ENCODE measurements at places on chromosomes 7 and 10.

DNA sequence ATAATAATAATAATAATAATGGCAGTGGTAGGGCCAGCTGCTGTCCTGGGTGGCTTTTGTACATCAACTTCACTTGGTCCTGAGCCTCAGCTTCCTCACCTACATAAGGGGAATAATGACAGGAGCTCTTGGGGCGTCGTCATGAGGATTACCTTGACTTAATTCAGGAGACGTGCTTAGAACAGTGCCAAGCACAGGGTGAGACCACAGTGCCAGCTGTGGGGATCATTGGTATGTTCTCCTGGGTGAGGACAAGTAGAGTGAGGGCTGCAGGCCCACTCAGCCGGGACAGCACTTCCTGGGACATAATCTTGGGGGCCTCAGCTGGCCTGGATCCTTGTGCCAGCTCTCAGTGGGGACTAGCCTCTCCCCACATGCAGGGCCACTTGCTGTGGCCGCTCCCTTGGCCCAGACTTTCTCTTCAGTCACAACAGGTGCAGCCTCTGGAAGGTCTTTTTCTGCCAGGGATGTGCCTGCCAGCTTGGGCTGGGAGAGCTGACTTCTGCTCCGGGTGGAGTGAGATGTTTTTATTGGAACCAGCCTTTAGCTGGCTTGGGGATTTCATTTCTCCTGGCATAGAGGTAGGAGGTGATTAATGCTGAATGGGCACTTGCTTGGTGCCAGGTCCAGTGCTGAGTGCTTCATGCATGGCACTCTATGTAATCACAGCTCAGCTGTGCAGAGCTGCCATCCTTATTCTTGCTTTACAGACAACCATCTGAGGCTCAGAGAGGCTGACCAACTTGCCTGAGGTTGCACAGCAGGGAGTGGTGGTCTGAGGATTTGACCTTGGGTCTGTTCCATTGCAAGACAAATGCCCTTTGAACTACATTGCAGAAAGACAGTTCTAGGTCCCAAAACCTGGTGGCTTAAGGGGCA is 45.3 kb downstream of the TSPAN15 start:
- no peak for DNase-seq

- no peak for DNase-seq
Observed at GRCh38 chr7:41384418-41384817, 318.5 kb downstream of the INHBA start.

DNA sequence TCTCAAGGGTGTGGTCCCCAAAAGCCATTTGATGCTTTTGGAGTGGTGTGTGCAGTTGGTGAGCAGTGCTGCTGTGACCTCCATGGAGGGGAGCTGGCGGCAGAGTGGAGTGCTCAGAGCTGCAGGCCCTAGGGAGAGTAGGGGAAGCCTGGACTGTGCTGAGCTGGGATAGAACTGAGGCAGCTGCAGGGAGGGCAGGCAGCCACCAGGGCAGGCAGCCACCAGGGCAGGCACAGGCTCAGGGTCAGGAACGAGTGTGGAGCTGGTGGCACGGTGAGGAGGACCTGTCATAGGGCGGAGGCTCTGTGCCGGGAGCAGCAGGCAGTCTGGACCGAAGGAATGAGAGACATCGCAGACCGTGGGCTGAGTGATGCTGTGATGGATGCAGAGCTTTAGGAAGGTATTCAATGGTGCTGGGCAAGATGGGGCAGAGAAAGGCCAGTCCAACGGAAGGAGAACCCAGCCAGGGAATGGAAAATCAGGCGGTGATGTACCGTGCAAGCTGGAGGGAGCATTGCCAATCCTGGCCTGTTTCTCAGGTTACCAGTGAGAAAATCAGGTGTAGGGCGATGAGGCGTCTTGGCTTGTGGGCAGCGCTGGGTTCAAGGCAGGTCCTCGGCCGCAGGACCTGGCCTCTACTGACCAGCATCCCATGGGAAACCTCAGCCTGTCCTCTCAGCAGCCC is 152.6 kb downstream of the CAMK1D start:
- no peak for DNase-seq

GRCh38 chr7:143504215-143504936 is 26.7 kb downstream of the TAS2R41 start:
- no peak for DNase-seq

DNA sequence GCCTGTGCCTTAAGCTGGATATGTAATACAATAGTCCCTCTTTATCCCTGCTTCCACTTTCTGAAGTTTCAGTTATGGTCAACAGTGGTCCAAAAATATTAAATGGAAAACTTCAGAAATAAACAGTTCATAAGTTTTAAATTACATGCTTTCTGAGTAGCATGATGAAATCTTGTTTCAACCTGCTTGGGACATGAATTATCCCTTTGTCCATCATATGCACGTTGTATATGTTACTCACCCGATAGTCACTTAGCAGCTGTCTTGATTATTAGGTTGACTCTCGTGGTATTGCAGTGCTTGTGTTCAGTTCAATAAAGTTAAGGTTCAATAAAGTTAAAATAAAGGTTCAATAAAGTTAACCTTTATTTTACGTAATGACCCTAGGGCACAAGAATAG is 25.5 kb downstream of the C1GALT1 start:
- DNase-seq, result no peak

GRCh38 chr10:60575105-60575504 is 185.4 kb upstream of the ANK3 start:
- no peak for DNase-seq

DNA sequence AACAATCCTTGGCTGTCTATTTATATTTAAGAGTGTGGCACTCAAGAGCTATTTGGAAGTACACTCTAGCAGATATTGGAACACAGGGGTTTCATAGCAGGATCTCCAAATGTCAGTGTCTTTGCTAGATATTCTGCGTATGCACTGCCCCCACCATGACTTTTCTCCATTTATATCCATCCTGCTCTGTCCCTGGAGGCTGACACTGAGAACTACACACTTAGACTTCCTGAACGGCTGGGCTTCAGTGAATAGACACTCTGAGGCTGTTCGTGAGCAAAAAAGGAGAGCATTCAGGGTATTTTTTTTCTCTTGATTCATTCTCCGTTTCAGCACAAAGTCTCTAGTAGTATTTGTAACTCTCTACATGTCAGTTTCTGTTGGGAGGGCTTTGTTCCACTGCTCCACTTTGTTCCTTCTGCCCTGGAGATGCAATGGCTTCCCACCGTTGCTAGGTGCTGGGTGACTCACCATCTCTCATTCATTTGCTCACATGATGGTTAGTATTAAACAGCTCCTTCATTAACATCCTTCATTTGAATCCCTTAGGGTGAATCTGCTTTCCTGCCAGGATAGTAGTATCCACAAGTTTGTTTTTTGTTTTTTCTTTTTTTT is 155.9 kb upstream of the SLC13A1 start:
- no peak for DNase-seq

- DNase-seq, result peak; percentile 44
Observed at GRCh38 chr10:31242902-31243301, 76.1 kb upstream of the ZEB1 start.

GRCh38 chr10:91251430-91252056 is 31.1 kb downstream of the PCGF5 start:
- DNase-seq, result peak; percentile 32

Measured in stimulated activated naive CD4-positive, alpha-beta T cell treated with Interleukin-2 at 50 U/mL for 16 hours (primary cell).